Thoracic aorta (tissue), 2 donors: ENCODE measurements at places on chromosomes 3 and 15.

DNA sequence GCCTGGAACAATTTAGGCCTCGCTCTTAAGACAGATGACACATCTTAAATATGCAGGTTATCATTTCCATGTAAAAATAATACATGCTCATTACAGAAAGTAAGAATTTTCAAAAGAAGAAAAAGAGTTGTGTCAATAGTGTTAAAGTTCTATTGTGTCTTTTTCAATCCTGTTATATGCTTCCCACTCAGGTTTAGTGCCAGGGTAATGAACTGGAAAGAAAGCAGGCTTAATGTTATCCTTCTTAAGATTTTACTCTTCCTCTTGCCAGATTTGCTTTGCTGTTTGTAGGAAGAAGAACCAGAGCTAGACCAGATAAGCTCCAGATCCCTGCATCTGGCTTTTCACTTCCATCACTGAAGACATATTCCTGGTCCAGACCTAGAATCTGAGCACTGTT lies 128.6 kb downstream of the TPRG1 start:
- no peak for DNase-seq

DNA sequence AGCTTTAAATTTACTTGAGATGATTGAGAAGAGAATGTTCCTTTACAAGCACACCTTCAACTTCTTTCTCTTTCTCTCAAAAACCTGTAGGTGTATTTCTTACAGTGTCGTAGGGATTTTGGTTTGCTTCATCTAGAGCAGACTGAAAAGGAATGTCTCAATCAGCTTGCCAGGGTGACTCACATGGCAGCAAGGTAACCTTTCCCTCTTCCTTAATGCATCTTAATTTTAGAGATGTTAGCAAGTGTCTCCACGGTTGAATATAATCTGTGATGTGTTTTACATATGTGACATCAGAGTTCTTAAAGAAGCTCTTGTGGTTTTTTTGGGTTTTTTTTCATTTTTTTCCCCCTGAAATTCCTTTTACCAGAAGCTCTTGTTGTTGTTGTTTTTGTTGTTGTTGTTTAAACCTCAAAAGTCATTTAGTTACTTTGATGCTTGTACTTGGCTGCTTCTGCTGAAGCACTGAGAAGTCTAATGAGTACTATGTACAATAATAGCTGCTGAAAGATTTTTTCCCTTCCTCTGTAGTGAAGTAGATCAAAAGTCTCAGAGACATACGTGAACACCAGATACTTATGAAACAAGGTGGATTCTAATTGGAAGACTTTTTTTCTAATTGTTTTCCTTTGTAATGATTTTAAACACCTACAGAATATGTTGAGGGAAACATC lies 83.1 kb downstream of the RETNLB start:
- no peak for DNase-seq

DNA sequence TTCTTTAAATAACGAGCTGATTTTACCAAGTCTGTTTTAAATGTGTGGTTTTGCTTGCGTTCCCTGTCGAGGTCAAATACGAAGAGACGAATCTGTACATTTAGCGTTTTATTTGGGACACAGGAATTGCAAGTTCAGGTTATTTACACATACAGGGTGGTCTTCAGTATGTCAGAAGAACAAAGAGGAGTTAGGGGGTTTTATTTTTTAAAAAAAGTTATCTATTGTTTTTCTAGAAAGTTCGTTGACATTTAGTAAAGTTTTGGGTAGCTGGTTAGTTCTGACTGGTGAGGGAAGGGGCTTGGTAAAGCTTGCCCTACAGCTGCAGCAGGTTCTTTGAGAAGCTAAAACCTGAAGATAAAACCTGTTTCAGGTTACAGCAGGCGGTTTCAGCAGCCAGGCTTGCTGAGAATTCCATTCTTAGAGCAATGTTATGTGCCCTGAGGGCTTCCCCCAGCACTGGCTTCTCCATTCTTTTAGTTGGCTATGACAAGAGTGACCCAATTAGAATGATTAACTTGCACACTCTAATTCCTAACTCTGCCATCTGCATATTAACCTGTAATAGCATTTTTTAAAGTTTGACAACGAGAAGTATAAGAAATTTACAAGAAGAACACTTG lies 815 bp upstream of the ZNF280D start:
- DNase-seq, result no peak

- no peak for DNase-seq
Observed at GRCh38 chr3:193869221-193870201, 266.4 kb upstream of the HES1 start.

DNA sequence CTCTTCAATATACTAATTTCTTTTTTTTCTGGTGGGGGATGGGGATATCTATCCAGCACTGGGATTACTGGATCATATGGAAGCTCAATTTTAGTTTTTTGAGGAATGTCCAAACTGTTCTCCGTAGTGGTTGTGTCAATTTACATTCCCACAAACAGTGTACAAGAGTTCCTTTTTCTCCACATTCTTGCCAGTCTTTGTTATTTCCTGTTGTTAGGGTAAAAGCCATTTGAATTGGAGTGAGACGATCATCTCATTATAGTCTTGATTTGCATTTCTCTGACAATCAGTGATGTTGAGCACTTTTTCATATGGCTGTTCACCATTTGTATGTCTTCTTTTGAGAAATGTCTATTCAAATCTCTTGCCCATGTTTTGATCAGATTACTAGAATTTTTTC lies 12.8 kb upstream of the WDR49 start:
- no peak for DNase-seq

GRCh38 chr15:94036156-94036555 lies 195.2 kb upstream of the MCTP2 start:
- DNase-seq, result no peak

DNA sequence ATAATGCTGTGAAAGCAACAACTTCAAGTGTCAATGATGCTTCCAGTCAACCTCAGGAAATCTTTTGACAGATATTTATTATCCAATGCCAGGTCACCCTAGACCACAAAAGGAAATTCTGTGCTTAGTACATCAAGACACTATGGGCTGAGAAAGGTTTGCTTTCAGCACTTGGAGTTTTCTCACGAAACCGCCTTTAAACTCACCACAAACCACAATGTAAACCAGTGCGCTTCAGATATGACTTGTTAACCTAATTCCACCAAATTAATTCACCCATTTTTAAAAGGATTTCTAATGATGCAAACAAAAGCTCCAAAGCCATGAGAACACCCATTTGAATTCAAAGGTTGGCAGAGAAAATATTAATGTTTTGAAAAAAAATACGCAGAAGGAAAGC lies 292.9 kb upstream of the NR2F2 start:
- DNase-seq, result no peak

- no peak for DNase-seq
Observed at GRCh38 chr3:112365035-112365434, 32.1 kb downstream of the CD200 start.

DNA sequence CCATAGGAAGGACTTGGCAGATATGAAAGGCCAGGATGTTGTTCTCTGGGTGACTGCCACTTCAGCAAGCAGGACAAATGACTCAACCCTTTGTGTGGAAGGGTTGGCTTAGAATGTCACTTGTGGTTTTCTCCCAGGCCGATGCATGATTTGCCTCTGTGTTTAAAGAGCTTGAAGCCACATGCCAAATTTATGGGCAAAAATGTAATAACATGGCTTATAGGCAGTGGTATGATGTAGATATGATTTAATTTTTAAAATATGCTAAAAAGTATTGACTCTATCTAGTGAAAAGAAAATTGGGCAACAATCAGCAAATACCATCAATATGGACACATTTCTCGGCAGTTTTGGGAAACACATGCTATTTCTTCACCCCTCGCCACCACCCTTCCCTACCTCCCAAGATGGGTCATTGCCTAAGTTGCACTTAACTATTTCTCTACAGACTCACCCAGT lies 114.6 kb downstream of the CYP19A1 start:
- no peak for DNase-seq

GRCh38 chr3:13222131-13222530 lies 148.9 kb upstream of the IQSEC1 start:
- no peak for DNase-seq

- DNase-seq, result no peak
Observed at GRCh38 chr15:99976000-99976399, 242.8 kb upstream of the LYSMD4 start.

- DNase-seq, result no peak
Observed at GRCh38 chr3:197499427-197499826, 56.3 kb downstream of the BDH1 start.

GRCh38 chr3:32501783-32502117 lies 902 bp downstream of the CMTM6 start:
- DNase-seq, result no peak

- DNase-seq, result no peak
Observed at GRCh38 chr15:42954291-42954690, 33.7 kb upstream of the TTBK2 start.

GRCh38 chr15:42090370-42090769 lies 4.0 kb downstream of the PLA2G4D start:
- no peak for DNase-seq

DNA sequence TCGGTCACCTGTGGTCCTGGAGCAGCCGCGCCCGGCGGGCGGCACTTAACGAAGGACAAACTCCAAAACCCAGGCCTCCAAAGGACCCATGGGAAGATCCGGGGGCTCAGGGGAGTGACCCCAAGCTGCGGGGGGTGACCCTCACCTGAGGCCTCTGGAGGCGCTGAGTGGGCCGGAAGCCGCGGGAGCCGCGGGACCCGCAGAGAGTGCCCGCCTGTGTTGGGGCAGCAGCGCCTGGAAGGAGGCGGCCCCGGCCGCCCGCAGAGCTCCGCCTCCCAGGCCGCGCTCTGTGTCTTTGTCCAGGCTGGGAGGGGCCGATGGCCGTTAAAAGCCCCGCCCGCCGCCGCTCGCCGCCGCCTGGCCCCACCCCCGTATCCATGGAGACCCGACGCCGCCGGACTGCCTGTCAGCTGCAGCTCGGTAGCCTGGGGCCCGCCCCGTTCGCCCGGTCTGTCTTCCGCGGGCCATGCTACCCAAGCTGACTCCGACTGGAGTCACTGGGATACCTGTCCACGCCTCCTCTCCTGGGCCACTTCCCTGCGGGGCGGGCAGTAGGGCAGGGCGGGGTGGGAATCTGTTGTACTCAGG lies 15.3 kb upstream of the FANCD2 start:
- peak; percentile 80 for DNase-seq

- DNase-seq, result no peak
Observed at GRCh38 chr15:32718227-32718820, 520 bp downstream of the GREM1 start.

DNA sequence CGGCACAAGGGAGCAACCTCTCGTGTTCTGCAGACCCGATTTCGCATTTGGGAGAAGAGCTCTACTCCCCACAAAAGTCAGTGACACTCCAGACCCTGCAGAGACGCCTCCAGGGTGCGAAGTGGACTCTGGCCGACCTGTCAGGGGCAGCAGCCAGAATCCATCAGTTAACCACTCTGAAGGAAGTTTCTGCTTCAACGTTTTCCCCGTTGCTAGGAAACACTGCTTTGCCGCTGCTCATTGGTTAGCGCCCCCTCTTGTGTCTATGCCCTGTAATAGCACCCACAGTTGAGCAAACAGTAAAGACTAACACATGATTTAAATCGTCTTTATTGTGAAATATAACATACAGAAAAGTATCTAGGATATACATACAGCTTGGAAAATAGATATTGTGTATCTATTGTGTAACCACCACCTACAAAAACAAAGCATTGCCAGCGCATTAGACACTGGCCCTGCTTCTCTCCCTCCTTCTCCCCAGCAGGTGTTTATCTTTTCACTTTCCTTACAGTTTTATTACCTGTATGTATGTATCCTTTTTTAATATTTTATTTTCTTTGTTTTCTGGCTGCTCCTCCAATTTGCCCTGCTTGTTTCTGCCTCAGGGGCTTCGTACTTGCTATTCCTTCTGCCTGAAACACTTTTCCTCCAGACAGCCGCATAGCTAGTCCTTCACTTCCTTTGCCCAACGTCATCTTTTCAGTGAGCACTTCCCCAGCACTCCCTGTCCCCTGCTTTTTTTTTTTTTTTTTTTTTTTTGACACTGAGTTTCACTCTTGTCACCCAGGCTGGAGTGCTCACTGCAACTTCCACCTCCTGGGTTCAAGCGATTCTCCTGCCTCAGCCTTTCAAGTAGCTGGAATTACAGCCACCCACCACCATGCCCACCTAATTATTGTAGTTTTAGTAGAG lies 38.8 kb downstream of the TMEM40 start:
- DNase-seq, result peak; percentile 51

GRCh38 chr15:85993116-85993515 lies 86.6 kb upstream of the AGBL1 start:
- no peak for DNase-seq

DNA sequence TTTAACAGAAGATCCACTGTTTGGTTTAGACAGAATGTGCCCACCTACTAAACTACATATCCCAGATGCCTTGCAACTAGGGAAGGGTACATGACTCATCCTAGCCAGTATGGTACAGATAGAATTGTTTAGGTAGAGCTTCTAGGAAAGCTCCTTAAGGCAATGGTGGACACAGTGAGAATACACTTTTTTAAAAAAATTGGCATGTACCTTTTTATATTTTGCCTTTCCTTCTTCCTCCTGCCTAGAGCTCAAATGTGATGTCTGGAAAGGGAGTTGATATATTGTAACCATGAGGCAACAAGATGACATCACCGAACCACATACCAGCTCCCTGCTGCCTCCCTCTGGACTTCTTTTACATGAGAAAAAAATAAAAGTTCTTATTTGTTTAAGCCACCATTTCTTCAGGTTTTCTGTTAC lies 14.4 kb upstream of the C3orf80 start:
- DNase-seq, result no peak

DNA sequence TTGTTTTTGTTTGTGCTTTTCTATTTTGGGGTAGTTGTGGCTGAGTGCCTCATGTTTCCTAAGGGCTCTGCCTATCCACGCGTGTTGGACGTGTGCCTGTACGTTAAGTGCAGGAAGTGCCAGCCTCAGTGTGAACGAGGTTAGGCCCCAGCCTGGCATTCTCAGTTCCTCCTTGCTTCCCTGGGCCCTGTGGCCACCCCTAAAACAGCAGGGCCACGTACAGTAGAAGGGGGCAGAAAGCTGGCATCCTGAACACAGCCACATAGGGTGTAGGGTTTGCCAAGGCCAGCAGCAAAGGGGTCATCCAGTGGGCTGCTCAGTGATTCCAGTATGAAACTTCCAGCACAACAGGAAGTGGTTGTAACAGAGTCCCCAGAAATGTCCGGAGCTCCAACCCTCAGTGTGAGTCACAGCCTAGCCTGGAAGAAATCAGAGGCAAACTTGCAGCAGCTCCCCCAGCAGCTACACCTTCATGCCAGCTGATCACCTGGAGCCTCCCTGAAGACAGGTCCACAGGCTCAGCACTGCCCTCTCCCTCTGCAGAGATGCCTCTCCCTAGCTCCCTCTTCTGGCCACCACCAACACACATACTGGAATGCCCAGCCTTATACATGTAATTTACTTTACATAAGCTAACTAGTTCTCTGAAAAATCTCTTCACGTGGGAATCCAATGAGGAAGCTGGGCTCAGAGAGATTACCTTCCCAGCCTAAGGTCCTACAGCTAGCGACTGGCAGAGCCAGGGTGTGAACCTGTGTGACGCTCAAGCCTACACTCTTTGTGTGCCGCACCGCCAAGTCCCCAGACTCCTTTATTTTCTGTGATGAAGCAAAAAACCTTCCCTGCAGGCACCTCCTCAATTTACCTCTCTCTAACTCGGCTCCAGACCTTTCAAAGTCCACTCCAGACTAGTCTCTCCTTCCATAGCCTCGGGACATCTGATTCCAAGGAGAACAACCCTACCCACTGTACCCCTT lies 26.6 kb downstream of the ILDR1 start:
- DNase-seq, result no peak

- no peak for DNase-seq
Observed at GRCh38 chr3:151579571-151580270, 118.9 kb upstream of the IGSF10 start.
